CD4-positive, alpha-beta T cell treated with Interleukin-1 beta for 1 hour (primary cell): ENCODE measurements at places on chromosomes 7 and 10.

DNA sequence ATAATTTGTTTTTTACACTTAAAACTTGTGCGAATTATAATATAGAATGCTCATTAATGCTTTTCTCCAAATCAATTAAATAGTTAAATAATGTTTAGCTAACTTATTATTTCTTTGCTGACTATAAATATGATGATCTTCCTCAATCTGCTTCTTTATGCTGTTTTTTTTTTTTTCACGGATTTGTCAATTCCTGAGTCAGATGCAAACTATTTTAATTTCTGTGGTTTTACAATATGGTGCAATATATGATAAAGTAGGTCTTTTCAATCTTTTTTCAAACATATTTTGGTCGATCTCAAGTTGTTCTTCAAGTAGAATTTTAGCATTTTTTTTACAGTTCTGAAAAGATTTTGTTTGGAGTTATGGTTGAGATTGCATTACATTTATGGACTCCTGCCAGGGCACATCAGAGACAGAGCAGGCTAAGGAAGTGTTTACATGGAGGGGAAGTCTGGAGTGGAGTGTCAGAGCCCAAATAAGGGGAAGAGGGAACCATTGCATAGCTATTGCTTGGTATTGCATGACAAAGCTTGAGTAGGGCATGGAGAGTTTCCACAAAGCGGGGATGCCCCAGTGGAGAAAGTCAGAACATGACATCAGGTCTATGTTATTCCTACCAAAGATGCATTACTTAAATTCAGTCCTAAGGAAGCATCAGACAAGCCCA, 204.4 kb downstream of the OTUD1 start:
- DNase-seq, result peak; percentile 4

DNA sequence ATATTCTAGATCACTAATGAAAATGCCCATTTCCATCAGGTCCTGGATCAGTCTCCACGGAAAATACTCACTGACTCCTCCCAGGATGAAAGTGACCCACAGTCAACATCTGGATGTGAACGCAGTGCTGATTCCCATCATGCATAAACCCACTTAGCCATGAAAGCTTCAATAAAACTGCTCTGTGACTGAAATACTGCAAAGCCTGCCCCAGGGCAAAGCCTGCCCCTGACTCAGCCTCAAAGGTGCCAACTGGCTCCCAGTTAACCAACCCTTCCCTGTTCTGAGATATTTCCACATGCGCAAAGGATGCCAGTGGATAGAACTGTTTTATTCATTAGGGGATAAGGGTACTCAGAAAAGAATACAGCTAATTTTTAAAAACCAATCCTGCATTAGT, 24.0 kb downstream of the OSBPL3 start:
- no peak for DNase-seq

GRCh38 chr10:95784279-95784913, 28.4 kb downstream of the ENTPD1 start:
- peak; percentile 5 for DNase-seq

GRCh38 chr7:24898691-24899090, 81.3 kb downstream of the OSBPL3 start:
- DNase-seq, result no peak

DNA sequence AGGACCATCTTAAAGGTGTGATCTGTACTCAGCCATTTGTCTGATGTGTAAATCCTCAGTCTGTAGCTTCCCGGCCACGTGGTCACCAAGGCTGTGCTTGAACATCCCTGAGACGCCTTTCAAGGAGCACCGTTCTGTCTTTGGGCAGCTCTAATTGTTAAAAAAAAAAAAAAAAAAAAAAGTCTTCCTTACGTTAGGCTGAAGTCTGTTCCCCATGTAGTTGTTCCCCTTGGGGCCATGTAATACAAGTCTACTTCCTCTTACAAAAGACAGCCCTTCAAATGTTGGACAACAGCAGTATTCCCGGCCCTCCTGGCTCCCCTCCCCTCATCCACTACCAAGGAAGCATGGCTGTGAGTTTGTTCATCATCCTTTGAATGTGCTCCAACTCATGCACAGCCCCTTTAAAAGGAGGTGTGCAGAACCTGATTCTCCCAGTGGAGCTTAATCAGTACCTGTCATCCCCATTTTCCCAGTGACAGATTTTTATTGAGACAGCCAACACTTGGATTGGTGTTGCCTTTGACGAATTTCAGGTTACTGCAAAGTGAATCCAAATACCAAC, 392.2 kb upstream of the GALNT17 start:
- no peak for DNase-seq
